Kidney epithelial cell (primary cell): ENCODE measurements at places on chromosomes 6 and 20. TPM values are rescaled to one million over a fixed set of nuclear protein-coding genes. Genes with fewer than 3 reads are reported as not detected.

The NRSN1 gene
- not detected in 2 replicates for total RNA-seq

The KCNQ2 gene
- total RNA-seq, result 0.04 and 0.21 TPM in 2 replicates

The VWA7 gene
- total RNA-seq, result 1.5 and 3.1 TPM in 2 replicates

The MEI4 gene
- 0.21 TPM in 1 of 2 replicates, not detected in the other for total RNA-seq

The BTNL2 gene
- not detected in 2 replicates for total RNA-seq

The NR2E1 gene
- total RNA-seq, result not detected in 2 replicates

The FOXC1 gene
- 26.2 and 27.6 TPM in 2 replicates for total RNA-seq

- peak; percentile 97 for DNase-seq
Observed at GRCh38 chr6:152380993-152381898, 255.9 kb downstream of the SYNE1 start.

DNA sequence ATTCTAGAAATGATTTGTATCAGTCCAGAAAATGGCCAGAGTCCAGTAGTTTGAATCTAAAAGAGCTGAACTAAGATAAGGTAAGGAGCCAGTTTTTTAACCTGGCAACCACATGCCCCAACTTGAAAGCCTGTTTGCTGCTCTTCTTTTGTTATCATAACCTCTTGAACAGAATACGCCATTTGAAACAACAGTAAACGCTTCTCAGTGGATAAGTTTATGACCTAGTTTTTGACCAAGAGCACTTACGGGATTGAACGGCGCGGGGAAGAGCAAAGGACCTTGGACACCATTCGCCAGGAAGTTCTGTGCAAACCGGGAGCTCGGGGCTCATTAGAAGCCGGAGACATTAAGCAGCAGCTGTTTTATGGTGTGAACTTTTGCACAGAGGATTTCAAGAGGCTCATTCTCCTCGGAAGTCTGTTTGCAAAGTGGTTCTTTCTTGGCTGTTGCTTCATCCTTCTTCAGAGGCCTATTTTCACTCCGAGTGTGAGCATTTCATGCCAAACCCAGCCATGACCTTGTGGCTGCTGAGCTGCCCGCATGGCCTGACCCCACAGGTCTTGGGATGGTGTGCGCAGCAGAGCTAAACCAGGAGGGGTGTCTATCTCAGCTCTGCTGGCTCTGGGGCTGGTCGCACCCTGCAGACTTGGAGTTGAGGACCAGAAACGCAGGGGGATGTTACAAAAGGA is 215.1 kb downstream of the SOX4 start:
- DNase-seq, result no peak

DNA sequence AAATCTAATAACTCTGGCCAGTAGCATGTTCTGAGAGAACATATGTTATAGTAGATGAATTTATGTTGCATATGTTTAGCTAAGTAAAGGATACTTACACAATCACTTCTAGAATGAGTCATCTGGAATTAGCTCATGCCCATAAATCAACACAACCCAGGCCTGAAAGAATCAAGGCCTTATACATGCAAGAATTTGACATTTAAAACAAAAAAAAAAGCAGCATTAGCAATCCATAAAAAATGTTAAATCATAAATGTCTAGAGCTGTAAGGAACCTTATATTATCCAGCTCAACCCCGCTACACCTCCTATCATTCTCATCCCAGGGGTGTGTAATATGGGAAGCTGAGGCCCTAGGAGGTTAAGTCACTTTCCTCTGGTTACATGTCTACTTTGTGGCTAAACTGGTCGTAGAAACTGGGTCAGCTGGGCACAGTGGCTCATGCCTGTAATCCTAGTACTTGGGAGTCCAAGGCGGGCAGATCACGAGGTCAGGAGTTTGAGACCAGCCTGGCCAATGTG is 105.2 kb upstream of the CARMIL1 start:
- DNase-seq, result peak; percentile 82

DNA sequence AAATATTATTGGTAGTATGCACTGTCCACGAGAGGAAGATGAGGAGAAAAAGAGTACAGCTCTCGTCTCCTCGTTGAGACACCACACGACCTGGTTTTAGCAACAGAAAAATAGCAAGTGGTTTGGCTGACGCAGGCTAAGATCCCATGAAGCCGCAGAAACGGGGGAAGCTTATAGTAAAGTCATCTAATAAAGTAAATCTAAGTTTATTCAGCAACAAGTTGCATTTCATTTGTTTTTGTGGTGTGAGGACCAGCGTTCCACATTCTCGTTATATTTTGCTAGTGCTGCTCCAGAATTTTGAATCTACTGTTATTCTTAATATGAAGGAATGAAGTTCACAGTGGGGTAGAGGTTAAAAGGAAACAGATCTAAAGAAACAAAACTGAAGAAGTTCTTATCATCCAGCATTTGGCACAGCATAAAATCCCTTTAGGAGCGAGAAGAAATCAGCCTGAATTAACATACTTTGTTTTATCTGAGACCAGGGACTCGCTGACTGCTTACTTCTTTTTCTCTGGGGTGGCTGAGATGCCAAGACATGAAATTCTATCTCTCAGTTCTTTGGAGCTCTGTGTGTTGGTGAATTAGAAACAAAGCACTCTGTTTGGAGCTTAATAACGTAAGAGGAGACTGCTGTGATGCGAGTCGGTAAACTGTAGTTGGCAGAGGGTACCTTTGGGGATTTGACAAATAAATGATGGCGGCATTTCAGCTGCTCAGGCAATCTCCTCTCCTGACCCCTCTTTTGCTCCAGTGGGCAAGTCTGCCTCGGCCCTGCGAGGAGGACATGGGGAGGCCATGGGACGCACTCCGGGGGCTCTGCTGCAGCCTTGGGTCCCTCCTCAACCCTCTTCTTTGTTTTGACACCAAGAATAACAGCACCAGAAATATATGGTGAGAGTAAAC is 24.9 kb upstream of the IRF4 start:
- DNase-seq, result no peak

GRCh38 chr6:87682310-87682709 is 19.7 kb downstream of the AKIRIN2 start:
- no peak for DNase-seq

- no peak for DNase-seq
Observed at GRCh38 chr20:50469176-50469723, 40.9 kb upstream of the PTPN1 start.

- no peak for DNase-seq
Observed at GRCh38 chr20:34045294-34045693, 51.6 kb downstream of the RALY start.

- no peak for DNase-seq
Observed at GRCh38 chr6:114195027-114195365, 147.8 kb downstream of the HS3ST5 start.

DNA sequence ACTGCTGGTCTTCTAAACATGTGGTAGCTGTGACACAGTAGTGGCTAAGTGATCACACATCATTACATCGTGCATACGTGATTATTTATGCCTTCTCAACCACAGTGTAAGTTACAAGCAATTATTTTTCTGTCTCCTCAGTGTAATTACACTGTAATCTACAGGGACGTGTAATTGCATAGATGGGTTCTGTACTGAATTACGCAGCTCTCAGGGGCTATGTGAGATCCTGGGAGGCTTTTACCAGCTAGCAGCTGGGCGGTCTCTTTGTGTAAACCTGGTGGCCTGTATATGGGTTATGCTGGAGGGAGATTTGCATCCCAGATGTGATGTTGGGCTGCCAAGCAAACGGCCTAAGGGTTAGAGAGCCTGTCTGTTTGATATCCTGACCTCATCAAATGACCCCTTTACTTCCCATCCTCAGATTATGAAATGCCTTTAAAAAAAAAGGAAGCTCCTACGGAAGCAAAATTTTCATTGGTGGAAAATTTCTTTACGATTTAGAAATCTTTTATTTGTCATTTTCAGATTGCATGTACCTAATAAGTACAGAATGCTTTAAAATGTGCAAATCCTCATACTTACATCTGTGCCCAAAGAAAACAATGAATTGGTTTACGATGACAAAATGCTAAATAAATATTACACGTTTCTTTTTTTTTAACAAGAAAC is 402.8 kb upstream of the JAG1 start:
- DNase-seq, result no peak

- no peak for DNase-seq
Observed at GRCh38 chr20:63597651-63598478, 23.8 kb upstream of the HELZ2 start.

DNA sequence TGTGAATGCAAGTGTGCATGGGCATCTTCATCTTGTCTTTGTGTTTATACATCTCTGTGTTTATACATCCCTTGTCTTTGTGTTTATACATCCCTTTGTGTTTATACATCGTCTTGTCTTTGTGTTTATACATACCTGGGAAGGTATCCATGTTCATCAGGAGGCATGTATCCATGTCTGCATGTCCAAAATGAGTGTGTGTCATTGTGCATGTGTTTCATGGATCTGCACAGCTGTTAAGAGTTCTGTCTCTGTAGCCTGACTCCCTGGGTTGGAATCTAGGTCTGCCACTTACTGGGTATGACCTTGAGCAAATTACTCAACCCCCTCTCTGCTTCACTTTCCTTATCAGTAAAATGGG is 50.1 kb upstream of the SIRPA start:
- DNase-seq, result no peak

- DNase-seq, result no peak
Observed at GRCh38 chr6:113385020-113385431, 472.1 kb upstream of the MARCKS start.

- no peak for DNase-seq
Observed at GRCh38 chr6:105949869-105950268, 136.3 kb upstream of the PRDM1 start.
